Dorsolateral prefrontal cortex (tissue), 122 donors: ENCODE measurements at places on chromosomes 2 and 18.

DNA sequence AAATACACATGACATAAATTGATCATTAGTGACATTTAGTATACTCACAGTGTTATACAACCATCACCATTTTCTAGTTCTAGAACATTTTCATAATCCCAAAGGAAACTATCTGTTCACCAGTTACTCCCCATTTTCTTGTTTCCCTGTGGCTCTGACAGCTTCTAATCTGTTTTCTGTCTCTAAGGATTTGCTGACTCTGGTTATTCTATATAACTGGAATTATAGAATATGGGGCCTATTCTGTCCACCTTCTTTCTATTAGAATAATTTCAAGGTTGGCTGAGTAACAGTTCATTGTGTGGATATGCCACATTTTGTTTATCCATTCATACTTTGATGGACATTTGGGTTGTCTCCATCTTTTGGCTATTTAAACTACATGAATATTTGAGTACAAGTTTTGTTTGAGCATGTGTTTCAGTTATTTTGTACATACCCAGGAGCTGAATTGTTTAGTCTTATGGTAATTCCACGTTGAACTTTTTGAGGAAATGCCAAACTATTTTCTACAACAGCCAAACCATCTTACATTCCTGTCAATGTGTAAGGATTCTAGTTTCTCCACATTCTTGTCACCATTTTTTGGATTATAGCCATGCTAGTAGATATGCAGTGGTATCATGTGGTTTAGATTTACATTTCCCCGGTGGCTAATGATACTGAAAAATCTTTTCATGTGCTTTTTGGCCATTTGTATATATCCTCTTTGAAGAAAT lies 20.5 kb downstream of the KIAA1328 start:
- DNase-seq, result no peak

- DNase-seq, result no peak
Observed at GRCh38 chr2:212337486-212338343, 200.9 kb downstream of the ERBB4 start.

DNA sequence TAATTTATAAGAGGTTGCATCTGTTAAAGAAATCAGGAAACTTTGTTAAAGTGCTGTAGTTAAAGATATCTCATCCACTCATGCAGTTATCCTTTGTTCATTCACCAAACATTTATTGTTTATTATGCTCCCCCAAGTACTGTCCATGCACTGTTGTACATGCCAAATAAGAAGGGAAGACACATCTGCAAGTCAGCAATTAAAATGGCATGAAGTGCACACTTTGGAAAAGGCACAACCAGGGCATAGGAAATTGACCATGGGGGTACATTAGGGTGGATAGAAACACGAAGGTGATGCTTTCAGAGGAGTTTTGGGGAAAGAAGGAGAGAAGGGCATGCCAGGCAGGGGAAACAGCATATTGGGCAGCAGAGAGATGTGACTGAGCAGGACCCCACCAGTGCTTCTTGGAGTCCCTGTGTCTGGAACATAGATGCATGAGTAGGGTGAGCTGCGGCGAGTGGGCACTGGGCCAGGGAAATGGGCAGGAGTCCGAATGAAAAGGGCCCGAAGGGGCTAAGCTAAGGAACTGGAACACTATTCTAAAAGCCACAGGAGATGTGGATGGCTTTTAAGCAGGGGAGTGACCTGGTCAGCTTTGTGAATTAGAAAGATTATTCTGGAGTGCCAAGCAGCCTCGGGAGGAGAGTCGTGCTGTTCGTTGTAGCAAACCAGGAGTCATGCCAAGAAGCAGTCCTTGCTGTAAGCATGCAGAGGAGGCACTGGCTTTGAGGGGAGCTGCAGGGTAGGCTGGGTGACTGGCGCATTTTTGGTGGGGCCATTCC lies 316.3 kb downstream of the AGPS start:
- DNase-seq, result no peak

DNA sequence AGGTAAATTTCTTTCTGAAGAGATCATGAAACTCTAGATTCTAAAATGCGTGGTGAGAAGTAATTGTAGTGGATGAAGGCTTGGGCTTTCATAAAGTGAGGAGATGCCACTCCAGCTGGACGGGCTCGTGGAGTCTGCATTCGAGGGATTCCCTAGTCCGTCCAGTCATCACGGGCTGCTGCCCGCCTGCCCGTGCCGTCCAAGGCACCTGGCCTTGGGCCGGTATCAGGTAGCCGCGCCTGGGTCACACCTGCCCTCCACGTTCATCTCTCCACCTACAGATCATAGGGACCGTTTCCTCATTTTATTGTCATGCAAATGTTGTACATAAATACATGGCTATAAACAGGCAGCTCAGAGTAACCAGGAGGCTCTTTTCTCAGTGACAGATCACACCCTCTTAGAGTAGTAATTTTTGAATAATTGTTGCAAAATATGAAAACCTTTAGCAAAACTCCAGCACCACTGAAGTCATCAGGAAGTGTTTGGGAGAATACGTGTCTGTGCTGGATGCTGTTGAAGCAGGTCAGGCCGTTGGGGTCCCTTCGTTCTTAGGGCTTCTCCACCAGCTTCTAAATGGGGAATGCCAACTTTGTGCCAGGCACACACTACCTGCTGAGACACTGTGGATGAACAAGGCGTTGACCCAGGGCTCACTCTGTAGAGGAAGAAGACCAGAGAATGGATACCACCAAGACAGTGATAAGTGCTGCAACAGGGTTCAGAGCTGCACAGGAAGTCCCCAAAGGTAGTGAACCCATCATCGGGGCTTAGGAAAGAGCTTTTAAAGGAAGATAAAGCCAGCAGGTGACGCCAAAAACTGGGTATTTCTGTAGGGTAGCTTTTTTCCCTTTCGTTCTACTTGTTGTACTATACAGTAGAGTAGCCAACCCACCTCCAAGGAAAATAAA lies 112.5 kb downstream of the FAM210A start:
- DNase-seq, result no peak

GRCh38 chr2:203806761-203807160 lies 60.8 kb upstream of the CTLA4 start:
- DNase-seq, result no peak

GRCh38 chr2:72995430-72996116 lies 75.9 kb downstream of the SFXN5 start:
- DNase-seq, result no peak

DNA sequence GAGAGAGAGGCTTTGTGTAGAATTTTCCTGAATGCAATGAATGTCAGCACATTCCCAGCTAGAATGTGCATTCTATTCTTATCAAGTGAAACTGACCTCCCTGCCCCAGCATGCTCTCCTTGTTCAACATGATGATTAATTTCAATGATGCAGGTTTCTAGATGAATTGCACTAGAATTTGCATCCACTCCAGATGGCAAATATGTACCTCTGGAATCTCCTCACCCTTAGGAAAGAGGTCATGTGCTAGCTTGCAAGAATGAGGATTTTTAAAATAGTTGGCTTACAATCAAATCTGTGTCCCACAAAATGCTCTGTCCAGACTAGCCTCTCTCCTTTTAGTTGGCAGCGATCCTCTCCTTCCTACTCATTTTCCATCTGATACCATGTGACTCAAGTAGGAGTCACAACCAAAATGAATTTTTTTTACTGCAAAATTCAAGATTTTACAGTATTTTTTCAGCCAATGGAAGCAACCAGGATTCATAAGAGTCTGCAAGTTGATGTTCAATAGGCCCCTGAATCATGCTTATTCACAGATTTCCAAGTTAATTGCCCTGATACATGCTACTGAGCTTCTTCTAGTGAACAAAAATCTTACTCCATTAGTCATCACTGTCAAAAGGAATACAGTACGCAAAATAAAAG lies 21.0 kb upstream of the STAT4 start:
- DNase-seq, result no peak

DNA sequence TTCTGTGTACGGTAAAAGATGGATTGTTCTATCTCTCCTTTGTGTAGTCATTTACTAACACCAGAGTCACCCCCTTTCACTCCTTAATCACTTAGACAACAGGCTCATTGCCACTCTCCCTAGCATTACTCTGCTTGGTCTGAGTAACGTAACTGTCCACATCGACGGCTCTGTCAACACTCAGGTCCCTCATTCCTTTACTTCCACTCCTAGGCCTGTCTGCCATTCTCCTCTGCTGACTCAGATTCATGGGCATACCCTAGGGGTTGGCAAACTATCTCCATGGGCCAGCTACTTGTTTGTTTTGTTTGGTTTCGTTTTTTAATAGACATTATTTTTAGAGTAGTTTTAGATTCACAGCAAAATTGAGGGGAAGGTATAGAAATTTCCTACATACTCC lies 243.9 kb downstream of the NR4A2 start:
- DNase-seq, result no peak
